ENCODE measurements at places on chromosomes 7 and 10.

DNA sequence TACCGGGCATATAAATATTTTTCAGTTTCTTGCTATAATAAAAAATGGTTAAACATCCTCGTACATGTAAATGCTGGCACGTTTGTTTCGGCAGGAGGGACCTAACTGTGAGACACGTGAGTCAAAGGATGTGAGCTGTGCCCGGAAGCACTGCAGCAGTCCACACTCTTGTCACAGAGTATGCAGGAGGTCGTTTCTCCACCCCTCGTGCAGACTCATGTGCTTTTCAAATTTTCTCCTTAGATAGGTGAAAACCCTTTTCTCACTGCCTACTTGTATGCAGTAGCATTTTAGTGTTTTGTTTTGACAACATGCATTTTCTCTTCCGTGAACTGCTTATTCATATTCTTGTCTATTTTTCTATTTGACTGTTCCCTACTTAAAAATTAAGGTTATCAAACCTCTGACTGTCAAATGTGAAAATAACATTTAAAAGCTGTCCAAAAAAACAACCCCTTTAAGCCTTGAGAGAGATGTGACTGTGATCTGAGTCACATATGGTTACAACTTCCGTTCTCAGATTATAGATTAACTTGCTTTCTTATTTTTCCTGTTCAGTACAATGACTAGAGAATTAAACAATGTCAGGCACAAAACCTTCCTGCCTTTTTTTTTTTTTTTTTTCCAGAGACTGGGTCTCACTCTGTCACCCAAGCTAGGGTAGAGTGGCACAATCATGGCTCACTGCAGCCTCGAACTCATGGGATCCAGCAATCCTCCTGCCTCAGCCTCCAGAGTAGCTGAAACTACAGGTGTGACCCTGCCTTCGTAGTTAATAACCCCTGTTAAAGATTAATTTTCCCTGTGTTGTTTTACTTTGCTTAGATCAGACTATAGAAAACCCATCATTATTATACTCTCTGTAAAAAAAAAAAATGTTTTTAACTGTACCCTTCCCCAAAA is 45.1 kb downstream of the DPY19L1 start:
- peak; percentile 84 for DNase-seq

GRCh38 chr7:116956477-116956804 is 3.1 kb downstream of the ST7 start:
- no peak for DNase-seq

GRCh38 chr7:103989200-103989784 is at the start of gene RELN:
Gene RELN (minus strand): TSS chr7:103989658. CDS start chr7:103989356, 302 bp downstream.
- no peak for DNase-seq

GRCh38 chr10:53939654-53940053 is 861.4 kb downstream of the PCDH15 start:
- DNase-seq = no peak

- no peak for DNase-seq
Observed at GRCh38 chr10:112969542-112969941, 19.5 kb downstream of the TCF7L2 start.

DNA sequence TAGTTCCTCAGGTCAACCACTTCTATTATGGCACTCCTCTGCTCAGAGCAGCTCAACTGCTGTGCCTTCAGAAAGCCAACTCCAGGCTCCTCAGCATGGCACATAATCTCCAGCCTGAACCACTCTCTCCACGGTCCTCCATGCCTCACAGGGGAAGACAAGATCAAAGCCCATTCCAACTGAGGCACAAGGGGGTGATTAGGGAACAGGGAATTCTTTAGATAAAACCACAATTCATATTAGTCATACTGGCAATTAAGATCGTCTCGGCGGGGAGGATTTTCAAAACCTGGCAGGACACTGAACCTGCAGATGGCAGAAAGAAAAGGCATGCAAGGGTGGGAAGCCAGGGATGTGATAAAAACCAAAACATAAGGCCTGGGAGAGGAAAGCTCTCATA is 361.6 kb downstream of the FGFR2 start:
- no peak for DNase-seq

GRCh38 chr10:28940158-28940888 is 263.0 kb downstream of the BAMBI start:
- DNase-seq = no peak

- DNase-seq = no peak
Observed at GRCh38 chr10:123212640-123213039, 58.4 kb downstream of the BUB3 start.

DNA sequence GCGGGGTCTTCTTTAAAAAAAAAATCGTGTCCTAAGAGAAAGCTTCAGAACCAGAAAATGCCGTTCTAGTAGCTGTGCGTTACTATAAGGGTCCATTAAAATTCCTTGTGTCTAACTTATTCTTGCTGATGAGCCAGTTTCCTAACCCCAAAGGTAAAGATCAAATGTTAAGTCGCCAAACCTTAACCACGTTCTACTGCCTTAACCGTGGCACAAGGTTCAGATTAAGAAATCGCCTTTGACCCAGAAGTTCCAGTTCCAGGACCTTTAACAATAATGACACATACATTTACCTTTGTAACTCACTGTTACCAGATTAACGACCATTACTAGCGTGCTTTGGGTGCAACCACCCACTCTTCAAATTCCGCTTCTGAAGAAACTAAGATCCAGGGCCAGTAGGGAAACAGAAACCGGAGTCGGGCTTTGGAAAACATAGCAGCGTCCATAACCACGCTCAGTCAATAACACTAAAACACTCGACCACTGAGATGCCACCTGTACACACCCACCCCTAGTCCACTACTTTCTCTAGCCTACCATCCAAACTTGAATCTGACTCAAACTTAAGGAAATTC is 620 bp downstream of the BET1 start:
- peak; percentile 3 for DNase-seq

- no peak for DNase-seq
Observed at GRCh38 chr10:83536426-83536825, 602.9 kb upstream of the GHITM start.

DNA sequence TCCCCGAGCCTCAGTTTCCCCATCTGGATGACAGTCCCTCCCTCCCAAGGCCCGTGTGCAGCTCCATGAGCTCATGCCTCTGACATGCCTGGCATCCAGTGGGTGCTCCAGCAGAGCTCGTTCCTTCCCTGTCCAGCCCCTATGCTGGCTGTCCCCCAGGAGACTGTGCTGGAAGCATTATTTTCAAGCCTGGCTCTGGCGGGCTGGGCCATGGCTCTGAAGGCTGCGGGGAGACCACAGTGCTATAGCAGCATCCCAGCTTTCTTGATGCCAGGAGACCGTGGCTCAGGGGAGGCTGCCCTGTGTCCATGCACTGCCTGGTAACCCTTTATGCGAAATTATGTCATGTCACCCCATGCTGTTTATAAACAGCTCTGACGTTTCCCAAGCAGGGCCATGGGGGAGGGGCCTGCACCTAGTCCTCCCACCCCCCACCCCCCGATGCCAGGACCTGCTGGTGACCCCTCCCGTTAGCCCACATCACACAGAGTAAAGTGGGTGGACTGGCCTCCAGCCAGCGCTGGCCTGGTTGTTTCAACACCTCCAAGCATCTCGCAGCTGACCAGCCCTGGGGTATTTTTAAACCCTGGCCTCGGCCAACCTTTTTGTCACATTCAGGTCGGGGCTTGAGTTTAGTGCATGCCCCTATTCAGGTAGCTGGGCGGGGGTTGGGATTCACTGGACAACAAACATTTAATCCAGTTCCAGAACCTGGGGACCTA is 105.9 kb upstream of the ZNF716 start:
- no peak for DNase-seq

GRCh38 chr7:94509264-94509886 is at the start of gene CASD1:
Gene CASD1 (plus strand): TSS chr7:94509809. CDS start chr7:94510085, 276 bp downstream.
- peak; percentile 65 for DNase-seq

GRCh38 chr10:131698232-131698631 is 202.6 kb upstream of the PPP2R2D start:
- no peak for DNase-seq

- no peak for DNase-seq
Observed at GRCh38 chr10:113656896-113657295, 6.9 kb downstream of the NRAP start.

GRCh38 chr10:112963835-112964234 is 13.8 kb downstream of the TCF7L2 start:
- no peak for DNase-seq

DNA sequence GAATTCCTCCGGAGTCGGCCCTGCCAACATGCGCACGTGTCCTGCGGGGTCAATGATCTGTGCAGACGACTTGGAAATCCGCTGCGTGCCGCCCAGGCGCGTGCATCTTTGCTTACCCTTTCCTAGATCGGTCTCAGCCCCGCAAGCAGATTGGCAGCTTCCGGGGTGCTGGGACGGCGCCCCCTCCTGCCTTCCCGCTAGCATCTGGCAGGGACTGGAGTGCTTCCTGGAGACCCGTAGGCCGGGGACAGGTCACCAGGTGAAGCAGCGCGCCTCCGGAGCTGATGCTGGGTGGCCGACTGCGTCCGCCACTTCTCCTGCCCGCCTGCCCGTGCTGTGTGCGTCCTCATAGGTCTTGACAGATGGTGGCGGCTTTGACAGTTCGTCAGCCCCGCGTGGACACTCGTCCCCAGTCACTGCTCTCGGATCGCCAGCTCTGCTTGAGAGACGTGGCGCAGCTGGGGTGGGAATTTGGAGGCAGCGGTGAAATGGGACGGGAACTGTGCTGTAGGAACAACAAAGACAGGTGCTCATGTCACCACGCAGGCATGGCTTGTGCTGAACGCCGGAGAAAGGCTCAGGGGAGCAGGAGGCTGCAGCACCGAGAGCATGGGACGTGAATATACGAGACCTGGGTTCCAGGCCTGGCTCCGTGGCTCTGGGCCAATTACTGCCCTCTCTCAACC is 21.9 kb upstream of the KCNK18 start:
- DNase-seq = peak; percentile 5

DNA sequence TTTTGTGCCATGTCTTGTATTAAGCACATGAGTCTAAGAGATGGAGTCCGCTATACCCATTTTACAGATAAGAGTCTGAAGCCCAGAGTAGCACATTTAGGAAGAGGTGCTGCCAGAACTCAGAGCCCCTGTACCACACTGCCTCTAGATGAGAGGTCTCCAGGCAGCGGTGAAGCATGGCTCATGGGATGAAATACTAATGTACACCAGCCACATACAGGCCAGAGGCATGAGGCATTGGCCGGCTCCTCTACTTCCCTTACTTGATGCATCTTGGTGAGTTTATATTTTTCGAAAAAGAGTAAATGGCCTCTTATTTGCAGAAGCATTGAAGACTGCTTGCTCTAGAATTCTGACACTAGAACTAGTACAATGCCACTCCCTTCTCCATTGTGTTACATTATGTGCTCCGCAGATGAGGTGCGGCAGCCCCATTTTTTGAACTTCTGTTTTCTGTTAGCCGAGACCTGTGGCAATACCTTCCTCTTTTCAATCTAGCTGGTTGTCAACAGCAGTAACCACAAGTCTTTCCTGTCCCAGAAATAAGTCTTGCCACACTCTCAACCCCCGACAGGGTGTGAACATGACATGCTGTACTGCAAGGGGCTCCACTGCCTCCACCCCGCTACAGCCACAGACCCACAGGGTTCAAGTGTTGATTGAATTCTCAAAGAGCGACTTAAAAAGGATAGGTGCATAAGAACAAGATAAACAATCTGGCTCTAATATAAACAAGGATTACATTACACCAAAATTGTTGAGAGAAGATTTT is 145.3 kb downstream of the CELF2 start:
- peak; percentile 95 for DNase-seq

- DNase-seq = no peak
Observed at GRCh38 chr7:47392241-47392759, 189.6 kb downstream of the TNS3 start.

- DNase-seq = no peak
Observed at GRCh38 chr10:97174276-97174775, 11.4 kb downstream of the SLIT1 start.

DNA sequence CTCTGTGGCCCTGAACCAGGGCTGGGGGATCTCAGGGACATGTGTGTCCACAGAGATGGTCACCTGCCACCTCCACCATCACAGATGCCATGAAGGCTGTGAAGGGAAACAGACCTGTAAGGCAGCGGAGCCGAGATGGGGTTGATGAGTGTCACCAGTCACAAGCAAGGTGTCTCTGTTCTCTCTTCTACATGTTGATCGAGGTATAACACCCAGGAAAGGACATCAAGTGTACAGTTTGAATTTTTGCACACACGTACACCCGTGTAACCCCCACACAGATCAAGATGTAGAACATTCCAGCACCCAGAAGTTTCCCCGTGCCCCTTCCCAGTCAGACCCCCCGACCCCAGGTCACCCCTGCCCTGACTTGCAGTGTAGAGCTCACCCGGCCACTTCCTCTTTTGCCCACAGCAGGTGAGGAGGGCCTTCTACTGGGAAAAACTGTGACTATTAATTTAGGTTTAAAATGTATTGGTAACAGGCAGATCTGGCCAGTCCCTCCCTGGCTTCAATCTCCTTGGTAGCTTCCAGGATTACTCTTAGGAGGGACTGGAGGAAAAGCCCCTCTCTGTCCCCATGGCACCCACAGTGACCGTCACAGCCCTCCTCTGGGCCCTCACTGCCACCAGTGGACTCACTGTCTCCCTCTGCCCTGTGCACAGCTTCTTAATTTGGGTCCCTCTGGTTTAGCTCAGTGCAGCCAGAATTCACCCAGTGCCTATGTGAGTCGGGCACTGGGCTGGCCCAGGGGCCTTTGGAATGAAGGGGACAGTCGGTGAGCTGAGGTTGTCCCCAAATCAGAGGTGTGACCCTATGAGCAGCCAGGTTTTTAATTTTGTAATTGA is 108.2 kb downstream of the LHPP start:
- no peak for DNase-seq

DNA sequence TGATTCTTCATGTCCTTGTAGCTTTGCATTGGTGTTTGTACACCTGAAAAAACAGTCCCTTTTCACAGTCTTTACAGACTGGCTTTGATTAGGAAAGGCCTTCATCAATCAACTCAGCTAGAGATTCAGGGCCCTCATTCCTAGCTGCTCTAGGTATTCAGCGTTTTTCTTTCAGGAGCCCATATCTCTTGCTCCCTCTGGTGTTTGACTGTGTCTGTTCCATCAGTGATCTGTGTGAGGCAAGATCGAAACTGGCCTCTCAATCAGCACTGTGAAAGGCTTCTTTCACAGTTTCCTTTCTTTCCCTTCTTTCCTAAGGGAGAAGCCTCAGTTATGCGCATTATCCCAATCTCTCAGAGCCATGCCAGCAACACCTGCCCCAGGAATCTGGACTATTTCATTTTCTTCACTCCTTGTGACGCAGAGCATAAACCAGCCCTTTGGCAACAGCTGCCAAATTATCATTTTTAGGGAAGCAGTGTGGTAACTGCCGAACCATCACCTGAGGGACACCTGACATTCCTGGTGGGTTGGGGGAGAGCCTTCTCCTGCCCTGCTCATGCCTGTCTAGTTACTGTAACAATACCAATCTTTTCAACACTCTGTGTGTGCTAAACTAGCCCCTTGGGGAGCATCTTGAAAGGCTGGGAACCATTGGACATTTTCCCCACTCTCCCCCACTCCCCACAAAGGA is 75.7 kb upstream of the CCDC71L start:
- peak; percentile 74 for DNase-seq

- no peak for DNase-seq
Observed at GRCh38 chr7:125118444-125118843, 188.8 kb upstream of the POT1 start.

- no peak for DNase-seq
Observed at GRCh38 chr10:104359811-104360210, 6.2 kb downstream of the CFAP58 start.

- no peak for DNase-seq
Observed at GRCh38 chr7:54839575-54840213, 80.7 kb upstream of the SEC61G start.
